ENCODE measurements at places on chromosomes 7 and 10.

- no peak for DNase-seq
Observed at GRCh38 chr7:90777465-90777864, 181.3 kb downstream of the CDK14 start.

DNA sequence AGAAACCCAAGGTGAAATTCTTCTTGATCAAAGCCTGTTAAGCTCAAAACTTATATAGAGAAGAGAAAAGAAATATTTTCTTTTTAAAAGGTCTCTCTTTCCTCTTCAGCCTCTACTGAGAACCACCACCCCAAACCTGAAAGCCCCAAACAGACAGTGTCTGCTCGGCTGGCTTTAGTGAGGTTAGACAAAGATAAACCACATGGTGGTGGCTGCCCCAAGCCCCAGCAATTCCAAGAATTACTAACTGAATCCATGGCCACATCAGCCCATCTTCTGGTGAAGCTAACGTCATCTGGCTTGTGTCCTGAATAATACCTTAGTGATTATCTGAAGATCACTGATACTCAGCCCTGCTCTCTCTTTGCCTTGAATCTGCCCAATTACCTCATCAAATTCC is 275.0 kb downstream of the ELMO1 start:
- no peak for DNase-seq

DNA sequence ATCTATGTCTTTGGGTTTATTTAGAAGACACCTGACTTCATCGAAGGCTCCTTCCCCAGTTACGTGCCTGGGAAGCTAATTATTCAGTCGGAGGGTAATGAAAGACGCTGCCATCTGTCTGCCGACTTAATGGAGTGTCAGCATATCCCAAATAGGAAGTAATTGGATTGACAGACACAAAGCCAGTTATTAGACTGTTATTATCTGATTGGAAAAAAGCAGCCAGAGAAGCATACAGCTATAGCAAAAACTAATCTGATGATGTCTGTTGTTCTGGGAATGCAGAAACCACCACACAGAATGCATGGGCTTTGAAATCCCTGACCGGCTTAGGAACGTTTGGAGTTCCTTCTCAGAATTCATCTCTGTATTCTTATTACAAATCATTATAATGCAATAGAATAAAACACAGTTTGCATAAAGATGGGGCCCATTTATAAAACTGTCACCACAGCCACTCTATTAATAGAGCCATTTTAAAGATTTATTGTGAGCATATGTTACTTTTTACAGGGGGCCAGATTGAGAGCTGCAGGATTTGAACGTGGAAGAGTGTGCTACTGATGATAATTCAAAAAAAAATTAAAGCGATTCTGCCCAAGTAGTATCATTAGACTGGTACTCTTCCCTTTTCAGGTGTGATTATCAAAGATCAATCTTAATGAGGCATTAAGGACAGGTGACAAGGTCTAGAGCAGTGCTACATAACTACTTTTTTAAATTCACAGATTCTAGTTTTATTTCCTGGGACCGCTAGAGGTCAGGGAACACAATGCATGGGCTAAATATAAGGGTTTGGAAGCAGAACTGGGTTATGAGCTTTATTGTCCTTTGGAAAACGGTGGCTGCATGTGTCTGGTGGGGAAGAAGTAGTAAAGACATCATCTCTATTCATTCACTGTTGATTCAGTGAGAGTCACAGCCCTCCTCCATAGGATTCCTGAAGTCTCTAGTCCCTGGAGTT is 330.1 kb upstream of the LRGUK start:
- DNase-seq: no peak

GRCh38 chr10:66405566-66405965 is 520.3 kb upstream of the LRRTM3 start:
- no peak for DNase-seq

GRCh38 chr10:74032900-74033655 is 35.2 kb downstream of the VCL start:
- DNase-seq: no peak

Measured in H9 (cell line).